Transverse colon (tissue), 4 donors: ENCODE measurements at places on chromosomes 7 and 10. TPM values are rescaled to one million over a fixed set of nuclear protein-coding genes. Genes with fewer than 3 reads are reported as not detected.
A peak's percentile ranks its signal among the peaks of the same experiment; 100 is the strongest.

DNA sequence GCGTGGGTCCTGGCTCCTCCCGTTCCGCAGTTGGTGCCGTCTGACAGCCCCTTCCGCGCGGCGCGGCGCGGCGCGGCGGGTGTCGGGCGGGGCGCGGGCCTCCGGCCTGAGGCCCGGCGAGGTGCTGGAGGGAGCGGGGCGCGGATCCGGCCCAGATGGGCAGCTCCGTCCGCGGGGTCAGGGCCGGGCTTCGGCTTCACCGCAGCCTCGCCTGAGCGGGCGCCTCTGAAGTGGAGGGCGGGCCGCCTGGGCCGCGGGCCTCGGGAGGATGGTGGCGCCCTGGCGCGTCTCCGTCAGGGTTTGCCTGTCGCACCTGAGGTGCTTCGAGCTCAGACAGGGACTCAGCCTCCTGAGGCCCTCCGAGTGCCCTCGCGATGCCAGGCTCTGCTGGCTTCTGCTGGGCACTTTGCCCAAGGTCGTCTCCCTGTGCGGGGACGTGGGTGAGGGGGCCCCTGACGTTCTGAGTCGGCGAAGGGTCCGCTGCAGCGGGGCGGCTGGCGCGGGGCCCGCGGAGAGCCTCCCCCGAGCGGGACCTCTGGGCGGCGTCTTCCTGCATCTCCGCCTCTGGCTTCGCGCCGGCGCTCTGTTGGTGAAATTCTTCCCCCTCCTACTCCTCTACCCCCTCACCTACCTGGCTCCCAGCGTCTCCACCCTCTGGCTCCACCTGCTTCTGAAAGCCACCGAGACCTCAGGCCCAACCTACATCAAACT is 473 bp downstream of the ADCK2 start:
- H3K27ac ChIP-seq: peak overlapping the region; percentile 96
- no peaks in the 10 kb centered on the region for H3K27me3 ChIP-seq
- no peaks in the 10 kb centered on the region for H3K36me3 ChIP-seq
- H3K4me1 ChIP-seq: peaks cover 37% of the 10 kb centered on the region
- peak overlapping the region; percentile 66 for H3K4me3 ChIP-seq

Gene OR2A5
- not detected for total RNA-seq

Gene OPN1SW
- not detected for total RNA-seq

DNA sequence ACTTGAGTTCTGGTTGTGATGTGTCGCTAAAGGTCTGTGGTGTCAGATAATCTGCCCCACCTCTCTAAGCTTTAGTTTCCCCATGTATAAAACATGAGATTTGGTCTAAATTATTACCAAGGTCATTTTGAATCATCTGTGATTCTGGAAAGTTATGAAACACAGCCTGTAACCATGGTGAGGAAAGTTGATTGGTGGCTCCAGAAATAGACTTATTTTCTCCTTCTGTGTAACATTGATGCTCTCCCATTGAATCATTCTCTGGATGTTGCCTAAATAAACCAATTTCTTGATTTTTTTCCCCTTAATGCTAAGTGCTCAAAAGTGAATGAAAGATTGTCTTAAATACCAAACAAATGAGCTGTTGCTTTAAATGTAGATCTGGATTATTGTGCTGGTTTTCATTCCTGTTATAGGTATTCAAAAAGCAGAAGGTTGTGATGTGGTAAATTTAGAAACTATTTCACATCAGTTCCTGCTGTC is 30.0 kb upstream of the PCGF5 start:
- H3K4me3 ChIP-seq: no peak overlapping the region
- no peak for DNase-seq
- H3K4me1 ChIP-seq: no peaks in the 10 kb centered on the region
- no peaks in the 10 kb centered on the region for H3K36me3 ChIP-seq
- H3K27me3 ChIP-seq: no peaks in the 10 kb centered on the region
